ENCODE measurements at places on chromosomes 2 and 18.
A peak's percentile ranks its signal among the peaks of the same experiment; 100 is the strongest.

DNA sequence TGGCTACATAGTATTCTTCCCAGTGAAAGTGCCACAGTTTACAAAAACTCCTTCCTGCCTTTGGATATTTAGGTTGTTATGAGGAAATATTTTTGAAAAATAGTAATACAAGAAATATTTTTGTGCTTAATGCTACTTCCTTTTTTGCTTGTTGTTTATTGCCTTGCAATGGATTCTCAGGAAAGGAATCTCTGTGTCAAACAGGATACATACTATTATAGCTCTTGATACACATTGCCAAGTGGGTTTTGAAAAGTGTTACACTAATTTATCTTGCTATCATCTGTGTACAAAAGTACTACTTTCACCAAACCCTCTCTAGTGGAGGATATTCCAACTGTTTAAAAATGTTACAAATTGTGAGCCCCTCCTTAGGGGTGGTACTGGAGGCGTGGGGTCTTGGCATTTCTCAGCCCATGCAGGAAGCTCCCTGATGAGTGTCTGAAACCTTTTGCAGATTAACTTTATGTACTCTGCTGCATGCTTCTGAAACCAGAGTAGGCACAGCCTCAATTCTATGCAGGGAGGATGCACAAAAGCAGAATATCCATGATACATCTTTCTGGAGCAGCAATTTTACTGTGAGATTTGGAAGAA is 54.5 kb downstream of the EVA1A start:
- no peak overlapping the region for H3K4me3 ChIP-seq
- peaks cover 5% of the 10 kb centered on the region for H3K27me3 ChIP-seq
- no peak for DNase-seq
- no peaks in the 10 kb centered on the region for H3K36me3 ChIP-seq
- no peaks in the 10 kb centered on the region for H3K4me1 ChIP-seq

DNA sequence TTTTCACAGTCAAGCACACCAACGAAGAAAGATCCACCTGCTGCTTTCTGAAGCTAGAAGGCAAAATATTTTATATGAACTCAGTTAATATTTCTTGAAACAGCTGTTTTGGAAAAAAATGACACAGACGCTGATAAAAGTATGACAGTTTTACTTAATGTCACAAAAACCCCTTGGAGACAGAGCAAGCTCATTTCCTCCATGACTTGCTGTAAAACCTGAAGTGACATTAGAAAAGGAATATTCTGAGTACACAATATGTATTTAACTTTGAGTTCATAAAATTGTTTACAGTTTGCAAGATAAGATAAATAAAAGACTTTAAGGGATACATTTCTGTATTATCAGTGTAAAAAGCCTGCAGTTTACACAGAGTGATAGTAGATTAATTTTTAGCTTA is 105.4 kb downstream of the DSEL start:
- H3K4me3 ChIP-seq, result no peak overlapping the region
- no peak for DNase-seq
- no peaks in the 10 kb centered on the region for H3K27me3 ChIP-seq
- no peak overlapping the region for H3K27ac ChIP-seq
- no peaks in the 10 kb centered on the region for H3K36me3 ChIP-seq

DNA sequence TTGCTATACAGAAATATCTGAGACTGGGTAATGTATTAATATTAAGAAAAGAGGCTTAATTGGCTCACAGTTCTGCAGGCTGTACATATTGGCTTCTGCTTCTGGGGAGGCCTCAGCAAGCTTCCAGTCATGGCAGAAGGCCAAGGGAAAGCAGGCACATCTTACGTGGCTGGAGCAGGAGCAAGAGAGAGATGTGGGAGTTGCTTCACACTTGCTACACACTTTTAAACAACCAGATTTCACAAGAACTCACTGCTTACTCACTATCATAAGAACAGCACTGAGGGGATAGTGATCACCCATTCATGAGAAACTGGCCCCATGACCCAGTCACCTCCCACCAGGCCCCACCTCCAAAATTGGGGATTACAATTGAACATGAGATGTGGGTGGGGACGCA is 50.6 kb downstream of the MAPRE2 start:
- H3K36me3 ChIP-seq, result no peaks in the 10 kb centered on the region
- H3K4me1 ChIP-seq, result no peaks in the 10 kb centered on the region
- H3K4me3 ChIP-seq, result no peak overlapping the region
- no peak overlapping the region for H3K27ac ChIP-seq

DNA sequence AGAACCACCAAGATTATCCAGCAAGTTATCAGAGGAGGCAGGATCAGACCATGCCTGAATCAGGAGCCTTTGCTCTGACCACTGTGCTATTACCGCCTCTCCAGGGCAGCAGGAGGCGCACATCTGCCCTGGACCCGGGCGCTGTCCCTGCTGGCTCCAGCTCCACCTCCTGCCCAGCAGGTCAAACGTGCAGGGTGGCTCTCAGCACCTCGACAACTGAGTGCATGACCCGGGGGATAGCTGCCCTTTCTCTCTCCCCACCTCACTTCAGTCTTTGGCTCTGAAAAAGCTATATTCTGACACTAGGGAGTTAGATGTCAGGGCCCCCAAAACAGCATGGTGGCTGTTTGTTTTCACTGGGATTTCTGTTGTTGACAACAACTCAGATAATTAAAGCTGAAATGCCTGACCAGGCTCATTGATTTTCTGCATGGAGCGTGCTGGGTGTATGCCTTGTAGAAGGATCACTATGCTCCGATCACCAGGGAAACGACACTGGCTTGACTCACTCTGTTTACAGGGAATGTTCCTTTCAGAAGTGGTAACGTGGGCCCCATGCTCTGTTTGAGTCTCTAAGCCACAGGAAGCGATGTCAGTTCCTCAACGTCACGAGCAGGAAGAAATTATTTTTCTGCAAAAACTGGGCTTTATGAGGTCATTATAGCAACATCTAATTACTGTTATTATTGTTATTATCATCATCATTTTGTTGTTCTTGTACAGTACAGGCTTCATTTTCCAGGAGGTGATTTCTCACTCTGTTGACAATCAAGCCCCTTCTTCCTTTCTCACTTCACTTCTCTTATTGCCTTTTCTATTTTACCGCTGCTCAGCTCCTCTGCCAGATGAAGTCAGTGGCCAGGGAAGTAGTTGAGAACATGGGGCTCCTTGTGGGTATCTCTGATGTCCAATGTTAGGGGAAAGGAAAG is 125.6 kb downstream of the PLB1 start:
- H3K27me3 ChIP-seq, result no peaks in the 10 kb centered on the region
- peak overlapping the region; percentile 99 for H3K27ac ChIP-seq
- DNase-seq, result peak; percentile 84
- peaks cover 30% of the 10 kb centered on the region for H3K36me3 ChIP-seq

GRCh38 chr2:104028061-104028460 is 825.9 kb upstream of the POU3F3 start:
- no peak overlapping the region for H3K27ac ChIP-seq
- H3K4me1 ChIP-seq, result no peaks in the 10 kb centered on the region
- H3K27me3 ChIP-seq, result no peaks in the 10 kb centered on the region
- H3K36me3 ChIP-seq, result no peaks in the 10 kb centered on the region
- DNase-seq, result no peak

GRCh38 chr2:42138163-42139015 is 30.8 kb upstream of the EML4 start:
- no peak overlapping the region for H3K27ac ChIP-seq
- peaks cover 71% of the 10 kb centered on the region for H3K4me1 ChIP-seq
- peak; percentile 58 for DNase-seq
- H3K36me3 ChIP-seq, result peaks cover 4% of the 10 kb centered on the region

DNA sequence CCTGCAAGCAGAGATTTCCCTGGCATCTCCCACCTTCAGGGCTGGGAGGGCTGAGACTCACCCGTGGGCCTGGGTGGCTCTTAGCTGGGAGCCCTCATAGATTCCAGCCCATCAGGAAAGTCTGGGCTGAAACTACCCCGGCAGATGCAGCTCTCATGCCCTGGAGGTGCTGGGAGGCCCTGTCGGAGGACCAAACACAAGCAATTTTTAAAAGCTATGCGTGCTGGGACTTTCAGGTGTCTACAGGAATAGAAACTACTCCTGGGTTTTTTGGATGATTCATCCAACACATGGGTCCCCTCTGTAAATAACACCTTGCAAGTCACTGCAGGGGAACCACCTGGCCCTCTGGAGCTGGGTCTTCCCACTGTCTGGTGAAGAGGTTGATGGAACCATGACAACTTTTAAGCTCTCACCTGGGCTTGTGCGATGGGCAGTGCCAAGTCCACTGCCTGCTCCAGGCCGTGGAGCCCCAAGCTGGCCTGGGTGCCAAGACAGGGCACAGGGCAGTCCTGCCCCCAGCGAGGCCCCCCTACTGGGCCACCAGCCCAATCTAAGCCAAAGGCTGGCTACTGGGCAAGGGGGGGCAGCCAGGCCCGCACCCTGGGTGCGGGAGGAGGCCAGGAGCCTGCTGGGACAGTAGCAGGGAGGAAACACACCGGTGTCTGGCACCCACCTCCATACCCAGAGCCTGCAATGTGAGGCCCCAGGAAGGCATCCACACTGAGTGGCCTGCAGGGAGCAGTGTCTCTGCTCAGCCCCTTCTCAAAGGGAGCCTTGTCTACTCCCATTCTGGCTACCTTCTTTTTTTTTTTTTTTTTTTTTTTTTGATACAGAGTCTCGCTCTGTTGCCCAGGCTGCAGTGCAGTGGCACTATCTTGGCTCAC is 1.1 kb upstream of the GPR55 start:
- no peak for DNase-seq
- H3K27me3 ChIP-seq, result peaks cover 79% of the 10 kb centered on the region
- H3K4me3 ChIP-seq, result no peak overlapping the region
- H3K27ac ChIP-seq, result no peak overlapping the region

GRCh38 chr2:68476454-68476853 is 9.1 kb downstream of the APLF start:
- H3K4me3 ChIP-seq, result no peak overlapping the region
- no peak for DNase-seq
- H3K27me3 ChIP-seq, result no peaks in the 10 kb centered on the region
- no peaks in the 10 kb centered on the region for H3K36me3 ChIP-seq
- H3K4me1 ChIP-seq, result no peaks in the 10 kb centered on the region

DNA sequence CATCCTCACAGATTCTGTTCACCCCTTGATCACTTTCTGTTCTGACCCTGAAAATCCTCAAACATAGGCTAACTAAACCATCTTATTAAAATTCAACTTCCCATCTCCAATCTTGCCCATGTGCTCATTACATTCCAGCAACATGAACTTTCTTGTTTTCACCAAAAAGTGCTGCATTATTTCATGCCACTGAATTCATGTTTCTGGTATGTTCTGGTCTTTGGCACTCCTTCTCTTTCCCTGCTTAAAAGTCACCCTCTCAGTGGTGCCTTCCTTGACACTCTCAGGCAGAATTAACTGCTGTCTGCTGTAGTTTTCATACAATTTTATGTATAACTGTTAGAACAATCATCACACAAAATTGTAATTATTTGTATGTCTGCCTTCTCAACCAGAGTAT is 247.7 kb upstream of the RBMS1 start:
- no peak for DNase-seq
- H3K27ac ChIP-seq, result no peak overlapping the region
- H3K27me3 ChIP-seq, result no peaks in the 10 kb centered on the region
- H3K4me3 ChIP-seq, result no peak overlapping the region

GRCh38 chr2:1078326-1078725 is 127.7 kb downstream of the SNTG2 start:
- no peak overlapping the region for H3K4me3 ChIP-seq
- DNase-seq, result no peak
- no peak overlapping the region for H3K27ac ChIP-seq
- no peaks in the 10 kb centered on the region for H3K27me3 ChIP-seq

DNA sequence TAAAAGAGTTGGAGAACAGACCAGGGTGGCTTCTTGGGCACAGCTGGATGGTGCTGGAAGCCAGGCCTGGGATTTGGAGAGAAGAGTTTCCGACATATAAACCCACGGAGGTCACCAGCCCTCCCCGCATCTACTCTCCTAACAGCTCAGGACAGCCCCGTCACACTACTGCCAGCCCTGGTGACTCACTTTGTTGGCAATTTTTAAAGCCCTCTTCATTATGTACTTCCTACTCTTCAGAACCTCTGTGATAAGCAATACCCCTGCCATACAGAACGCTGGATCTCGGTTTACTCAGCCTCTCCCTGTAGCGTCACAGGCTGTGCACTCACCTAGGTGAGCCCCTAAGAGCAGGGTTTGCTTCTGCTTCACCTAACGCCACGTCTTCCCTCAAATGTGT is 48.1 kb downstream of the ID2 start:
- peak; percentile 36 for DNase-seq
- peaks cover 15% of the 10 kb centered on the region for H3K4me1 ChIP-seq
- peak overlapping the region; percentile 7 for H3K4me3 ChIP-seq
- no peaks in the 10 kb centered on the region for H3K27me3 ChIP-seq

DNA sequence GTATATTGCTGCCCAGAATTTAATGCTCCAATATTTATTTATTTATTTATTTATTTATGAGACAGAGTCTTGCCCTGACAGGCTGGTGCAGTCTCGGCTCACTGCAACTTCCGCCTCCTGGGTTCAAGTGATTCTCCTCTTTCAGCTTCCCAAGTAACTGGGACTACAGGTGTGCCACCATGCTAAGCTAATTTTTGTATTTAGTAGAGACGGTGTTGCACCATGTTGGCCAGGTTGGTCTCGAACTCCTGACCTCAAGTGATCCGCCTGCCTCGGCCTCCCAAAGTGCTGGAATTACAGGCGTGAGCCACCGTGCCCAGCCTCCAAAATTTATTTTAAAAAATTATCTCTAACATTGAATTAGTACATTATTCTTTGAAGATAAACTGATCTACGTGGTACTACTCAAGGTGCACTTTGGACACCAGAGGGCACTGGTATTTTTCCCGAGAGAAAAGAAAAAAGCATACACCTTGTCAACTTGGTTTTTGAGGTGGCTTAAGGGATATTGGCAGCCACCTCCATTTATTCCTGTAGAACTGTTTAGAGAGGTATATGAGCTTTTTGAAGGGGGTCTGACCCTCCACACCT is 1.4 kb upstream of the IDH1 start:
- peaks cover 27% of the 10 kb centered on the region for H3K4me1 ChIP-seq
- peak overlapping the region; percentile 91 for H3K27ac ChIP-seq
- H3K4me3 ChIP-seq, result peak overlapping the region; percentile 100
- no peak for DNase-seq
- peaks cover 39% of the 10 kb centered on the region for H3K36me3 ChIP-seq
- H3K27me3 ChIP-seq, result no peaks in the 10 kb centered on the region

DNA sequence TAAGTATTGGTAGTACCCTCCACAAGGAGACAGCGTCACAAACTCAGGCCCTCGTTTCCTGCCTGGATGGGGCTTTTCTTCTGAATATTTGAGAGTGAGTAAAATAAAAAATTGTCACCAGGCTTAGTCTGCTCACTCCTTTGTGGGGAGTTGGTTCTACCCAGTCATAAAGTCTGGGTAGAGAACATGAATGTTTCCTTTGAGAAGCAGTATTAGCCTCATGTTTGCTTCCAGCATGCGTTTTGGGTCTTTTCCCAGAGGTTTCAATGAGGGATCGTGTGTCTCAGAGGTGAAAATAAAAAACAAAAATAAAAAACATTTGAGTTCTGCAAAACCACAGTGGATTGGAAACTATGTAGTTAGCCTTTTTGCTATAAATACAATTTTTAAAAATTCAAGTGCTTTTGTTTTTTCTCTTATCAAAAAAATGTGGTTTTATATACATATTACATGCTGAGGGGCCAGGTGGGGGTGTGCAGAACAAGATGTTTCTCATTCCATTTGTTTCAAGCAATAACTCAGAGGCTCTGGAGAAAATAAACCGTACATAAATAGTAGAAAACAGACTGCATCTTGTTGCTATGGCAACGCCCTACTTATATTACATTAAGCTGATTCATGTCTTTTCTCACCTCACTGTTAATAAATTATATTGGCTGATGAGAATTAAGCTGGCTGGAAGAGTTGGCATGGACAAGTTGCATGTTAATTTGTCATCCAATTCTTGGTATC is 225.4 kb upstream of the FBXO11 start:
- H3K27me3 ChIP-seq, result no peaks in the 10 kb centered on the region
- H3K27ac ChIP-seq, result no peak overlapping the region
- no peak overlapping the region for H3K4me3 ChIP-seq

GRCh38 chr18:35252466-35252865 is 11.6 kb downstream of the ZNF397 start:
- no peak for DNase-seq
- H3K4me1 ChIP-seq, result no peaks in the 10 kb centered on the region
- H3K36me3 ChIP-seq, result peaks cover 34% of the 10 kb centered on the region
- H3K27ac ChIP-seq, result no peak overlapping the region

All from Calu3 (cell line).